ENCODE measurements at places on chromosomes 1 and 21. TPM values are rescaled to one million over a fixed set of nuclear protein-coding genes. Genes with fewer than 3 reads are reported as not detected.

Gene ZBTB8B
- 0.03 TPM for total RNA-seq

Gene PLEKHA6
- 2.8 TPM for total RNA-seq

DNA sequence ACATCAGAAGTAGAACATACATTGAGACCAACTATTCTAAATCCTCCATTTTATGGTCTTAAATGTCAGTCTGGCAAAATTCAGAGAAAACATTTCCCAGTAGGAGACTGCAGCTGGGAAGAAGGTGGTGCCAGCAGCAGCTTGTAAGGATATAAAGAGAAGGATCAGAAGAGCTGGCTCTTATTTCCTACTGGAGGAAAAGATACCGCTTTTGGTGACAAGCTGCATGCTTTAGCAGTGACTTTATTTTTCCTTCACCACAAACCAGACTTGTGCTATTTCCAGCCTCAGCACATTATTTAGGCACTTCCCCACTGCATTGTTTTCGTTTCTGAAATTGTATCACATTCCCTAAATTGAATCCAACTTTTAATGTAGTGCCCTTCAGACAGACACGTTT is 28.4 kb downstream of the RNF11 start:
- DNase-seq: no peak

GRCh38 chr1:226476648-226477319 is 68.9 kb upstream of the PARP1 start:
- DNase-seq: no peak

DNA sequence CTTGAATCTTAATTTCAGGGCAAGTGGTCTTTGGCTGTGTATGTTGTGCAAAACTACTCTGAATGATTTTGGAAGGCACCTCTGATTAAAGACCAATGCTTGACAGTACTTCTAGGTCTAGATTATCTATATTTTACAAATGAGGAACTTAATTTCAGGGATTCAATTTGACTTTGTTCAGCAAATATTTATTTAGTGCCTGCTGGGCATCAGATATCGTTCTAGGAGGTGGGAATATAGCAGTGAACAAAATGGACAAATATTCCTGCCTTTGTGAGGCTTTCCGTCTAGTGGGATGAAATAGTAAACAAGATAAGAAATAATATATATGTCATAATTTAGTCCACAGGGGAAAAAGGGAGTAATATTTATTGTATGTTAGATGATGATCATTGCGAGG is 4.7 kb downstream of the ZNF326 start:
- DNase-seq: no peak

All from lung (tissue), 17 donors.